ENCODE measurements at places on chromosomes 7 and 10. TPM values are rescaled to one million over a fixed set of nuclear protein-coding genes. Genes with fewer than 3 reads are reported as not detected.

GRCh38 chr7:124597509-124597908 lies 168.1 kb downstream of the GPR37 start:
- DNase-seq = no peak

DNA sequence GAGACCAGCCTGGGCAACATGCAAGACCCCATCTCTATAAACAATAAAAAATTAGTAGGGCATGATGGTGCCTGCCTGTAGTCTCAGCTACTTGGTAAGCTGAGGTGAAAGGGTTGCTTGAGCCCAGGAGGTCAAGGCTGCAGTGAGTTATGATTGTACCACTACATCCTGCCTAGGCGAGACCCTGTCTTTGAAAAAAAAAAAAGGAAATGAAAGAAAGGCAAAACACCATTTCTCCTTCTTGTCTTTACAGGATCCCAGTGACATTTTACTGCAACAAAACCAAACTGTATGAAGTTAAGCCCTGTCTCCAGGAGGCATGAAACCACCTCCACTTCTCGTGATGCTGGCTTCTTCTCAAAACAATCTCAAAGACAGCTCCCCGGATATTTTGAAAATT lies 29.9 kb upstream of the PBLD start:
- no peak for DNase-seq

DNA sequence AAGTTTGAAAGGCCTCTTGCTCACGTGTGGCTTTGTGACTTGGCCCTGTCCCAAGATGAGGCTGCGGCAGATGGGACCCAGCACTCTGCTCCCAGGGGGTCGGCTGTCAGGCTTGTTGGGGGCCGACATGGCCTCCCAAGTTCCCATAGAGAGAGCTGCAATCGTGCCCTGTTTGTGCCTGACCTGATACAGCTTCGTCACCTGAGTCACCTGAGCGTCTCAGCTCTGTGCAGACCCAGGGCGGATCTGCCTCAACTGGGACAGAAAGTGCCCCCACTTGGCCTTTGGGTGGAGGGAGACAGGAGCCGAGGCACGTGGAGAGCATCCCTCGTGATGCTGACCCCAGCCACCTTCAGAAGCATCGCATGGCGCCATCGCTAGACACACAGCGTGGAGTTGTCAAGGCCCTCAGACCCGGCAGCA lies 21.7 kb downstream of the PAPOLB start:
- DNase-seq = no peak

GRCh38 chr7:134630237-134630636 lies 16.4 kb upstream of the BPGM start:
- no peak for DNase-seq

DNA sequence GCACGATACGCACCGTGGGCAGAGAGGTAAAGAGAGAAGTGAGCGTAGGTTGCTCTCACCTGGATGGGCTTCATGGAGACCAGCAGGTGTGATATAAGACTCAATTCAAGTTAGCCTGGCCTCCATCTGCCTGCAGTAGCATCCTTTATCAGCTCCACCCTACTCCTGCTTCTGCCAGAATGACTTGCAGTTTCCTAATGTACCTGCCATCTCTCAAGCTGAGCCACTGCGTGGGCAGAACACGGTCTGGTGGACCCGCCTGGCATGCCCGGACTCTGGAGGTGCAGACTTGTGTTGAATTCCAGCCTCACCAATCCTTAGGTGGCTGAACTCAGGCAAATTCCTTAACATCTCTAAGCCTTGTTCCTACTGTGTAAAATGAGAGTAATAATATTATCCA lies 64.3 kb downstream of the STEAP1B start:
- DNase-seq = no peak

Gene NXPH1
- total RNA-seq = not detected

Gene NPSR1
- total RNA-seq = not detected

Gene KIAA1549
- 2.6 TPM for total RNA-seq

Gene SDHAF3
- 1.4 TPM for total RNA-seq

Gene NIPSNAP2
- total RNA-seq = 43.8 TPM

DNA sequence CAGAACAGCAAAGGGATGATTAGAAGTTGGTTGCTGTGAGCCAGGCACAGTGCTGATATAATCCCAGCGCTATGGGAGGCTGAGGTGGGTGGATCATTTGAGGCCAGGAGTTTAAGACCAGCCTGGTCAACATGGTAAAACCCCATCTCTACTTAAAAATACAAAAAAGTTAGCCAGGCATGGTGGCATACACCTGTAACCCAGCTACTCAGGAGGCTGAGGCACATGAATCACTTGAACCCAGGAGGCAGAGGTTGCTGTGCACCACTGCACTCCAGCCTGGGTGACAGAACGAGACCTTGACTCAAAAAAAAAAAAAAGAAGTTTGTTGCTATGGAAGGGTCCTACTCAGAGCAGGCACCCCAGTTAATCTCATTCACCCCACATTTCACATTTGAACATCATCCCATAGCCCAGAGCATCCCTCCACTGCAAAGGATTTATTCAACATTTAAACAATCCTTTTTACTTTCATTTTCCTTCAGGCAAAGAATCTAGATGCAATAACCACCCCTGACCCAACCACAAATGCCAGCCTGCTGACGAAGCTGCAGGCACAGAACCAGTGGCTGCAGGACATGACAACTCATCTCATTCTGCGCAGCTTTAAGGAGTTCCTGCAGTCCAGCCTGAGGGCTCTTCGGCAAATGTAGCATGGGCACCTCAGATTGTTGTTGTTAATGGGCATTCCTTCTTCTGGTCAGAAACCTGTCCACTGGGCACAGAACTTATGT lies 4.1 kb downstream of the IL6 start:
- DNase-seq = no peak

Gene HYAL4
- not detected for total RNA-seq

Gene PRF1
- total RNA-seq = not detected

Gene NFKB2
- 33.0 TPM for total RNA-seq

GRCh38 chr10:50362547-50363125 lies 111.3 kb upstream of the ASAH2 start:
- no peak for DNase-seq
